ENCODE measurements at places on chromosomes 6 and 20.

- DNase-seq, result no peak
Observed at GRCh38 chr6:124714728-124715127, 247.5 kb upstream of the RNF217 start.

DNA sequence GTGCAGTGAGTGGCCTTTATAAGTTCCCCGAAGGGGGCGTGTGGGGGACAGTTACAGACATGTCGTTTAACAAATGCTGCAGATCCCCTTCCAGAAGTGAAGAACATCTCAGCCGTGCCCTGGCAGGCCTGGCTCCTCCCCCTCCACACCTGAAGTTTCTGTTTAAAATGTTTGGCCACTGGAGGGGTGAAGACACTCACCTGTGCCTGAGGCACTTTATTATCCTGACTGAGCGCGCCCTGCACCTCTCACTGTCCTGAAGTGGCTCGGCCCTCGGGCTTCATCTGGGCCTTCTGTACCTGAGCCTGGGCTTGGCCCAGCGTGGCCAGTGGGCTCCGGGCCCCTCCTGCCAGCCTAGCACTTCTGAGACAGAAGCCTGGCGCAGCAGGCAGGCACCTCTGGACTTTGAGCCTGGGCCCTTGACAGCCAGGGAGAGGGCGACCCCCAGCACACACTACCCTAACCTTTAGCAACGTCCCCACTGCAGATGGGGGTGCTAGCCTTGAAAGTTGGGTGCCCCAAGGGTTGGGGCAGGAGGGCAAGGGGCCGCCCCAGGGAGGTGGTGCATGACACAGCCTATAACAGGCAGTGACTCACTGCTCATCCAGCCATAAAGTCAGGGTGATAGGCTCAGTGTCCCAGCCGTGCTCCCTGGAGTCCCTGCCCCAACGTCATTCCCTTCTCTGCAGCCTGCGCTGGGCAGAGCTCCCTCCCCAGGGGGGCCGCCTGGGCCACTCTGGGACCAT is 13.6 kb upstream of the GATA5 start:
- no peak for DNase-seq

DNA sequence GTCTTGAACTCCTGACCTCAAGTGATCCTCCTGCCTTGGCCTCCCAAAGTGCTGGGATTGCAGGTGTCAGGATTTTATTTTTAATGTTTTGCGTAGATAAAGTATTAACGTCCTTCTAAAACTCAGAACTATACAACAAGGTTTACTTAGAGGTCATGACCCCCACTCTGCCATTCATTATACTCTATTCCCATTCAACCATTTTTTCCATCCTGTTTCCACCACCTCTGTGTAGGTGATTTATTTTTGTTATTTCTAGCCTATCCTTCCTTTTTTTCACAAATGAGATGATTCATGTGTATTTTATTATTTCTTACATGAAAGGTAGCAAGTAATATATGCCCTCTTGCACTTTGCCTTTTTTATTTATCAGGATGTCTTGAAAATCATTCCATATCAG is 138.1 kb downstream of the FARS2 start:
- DNase-seq, result no peak

DNA sequence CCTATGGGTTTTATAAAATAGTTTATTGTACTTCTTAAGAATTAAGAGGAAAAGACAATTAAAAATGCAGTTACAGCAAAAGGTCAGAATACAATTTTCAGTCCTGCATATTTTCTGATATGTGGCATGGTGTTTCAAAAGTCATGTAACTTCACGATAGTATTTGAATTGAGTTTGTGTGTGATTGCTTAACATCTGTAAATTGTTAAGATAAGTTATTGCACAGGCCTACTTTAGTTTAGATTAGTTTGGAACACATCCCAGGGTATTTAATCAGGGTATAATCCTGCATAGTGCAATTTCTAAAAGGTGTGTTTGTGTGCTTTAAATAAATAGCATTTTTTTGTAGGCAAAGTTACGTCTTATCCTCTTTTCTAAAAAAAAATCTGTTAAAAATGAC is 289.6 kb downstream of the RIMS1 start:
- DNase-seq, result no peak

GRCh38 chr6:44072959-44073611 is 54.2 kb downstream of the MRPL14 start:
- peak; percentile 69 for DNase-seq

- no peak for DNase-seq
Observed at GRCh38 chr6:5684320-5685053, 322.2 kb downstream of the NRN1 start.

DNA sequence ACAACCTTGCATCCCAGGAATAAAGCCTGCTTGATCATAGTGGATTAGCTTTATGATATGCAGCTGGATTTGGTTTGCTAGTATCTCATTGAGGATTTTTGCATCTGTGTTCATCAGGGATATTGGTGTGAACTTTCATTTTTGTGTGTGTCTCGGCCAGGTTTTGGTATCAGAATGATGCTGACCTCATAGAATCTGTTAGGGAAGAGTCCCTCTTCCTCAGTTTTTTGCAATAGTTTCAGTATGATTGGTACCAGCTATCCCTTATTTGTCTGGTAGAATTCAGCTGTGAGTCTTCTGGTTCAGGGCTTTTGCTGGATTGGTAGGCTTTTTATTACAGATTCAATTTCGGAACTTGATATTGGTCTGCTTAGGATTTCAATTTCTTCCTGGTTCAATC is 132.5 kb downstream of the ZFAND3 start:
- DNase-seq, result no peak

DNA sequence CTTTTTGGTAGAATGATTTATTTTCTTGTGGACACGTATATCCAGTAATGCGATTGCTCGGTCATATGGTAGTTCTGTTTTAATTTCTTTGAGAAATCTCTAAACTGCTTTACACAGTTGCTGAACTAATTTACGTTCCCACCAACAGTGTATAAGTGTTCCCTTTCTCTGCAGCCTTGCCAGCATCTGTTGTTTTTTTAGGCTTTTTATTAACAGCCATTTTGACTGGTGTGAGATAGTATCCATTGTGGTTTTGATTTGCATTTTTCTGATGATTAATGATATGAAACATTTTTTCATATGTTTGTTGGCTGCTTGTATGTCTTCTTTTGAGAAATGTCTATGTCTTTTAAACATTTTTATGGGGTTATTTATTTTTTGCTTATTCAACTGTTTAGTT is 196.7 kb downstream of the MOXD1 start:
- DNase-seq, result no peak

GRCh38 chr20:46814366-46815232 is 80.0 kb upstream of the EYA2 start:
- DNase-seq, result no peak

GRCh38 chr6:55497694-55498093 is 81.3 kb downstream of the HMGCLL1 start:
- no peak for DNase-seq

DNA sequence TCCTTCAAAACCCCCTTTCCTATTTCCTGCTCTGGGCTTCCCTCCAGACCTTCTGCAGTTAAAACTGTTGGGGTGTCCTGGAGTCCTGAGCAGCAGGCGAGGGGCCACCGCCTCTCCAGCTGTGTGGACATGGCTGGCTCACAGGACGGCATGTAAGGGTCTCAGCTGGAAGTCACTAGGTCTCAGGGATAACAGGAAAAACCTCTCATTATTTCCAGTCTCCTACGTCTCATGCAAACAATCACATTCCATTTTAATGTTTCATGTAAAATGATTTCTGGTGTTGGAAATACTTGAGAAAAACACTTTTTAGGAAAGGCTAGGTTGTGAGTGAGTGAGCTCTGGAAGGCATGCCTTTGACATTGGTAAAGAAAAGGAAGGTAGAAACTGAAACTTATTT is 158.7 kb downstream of the SCML4 start:
- DNase-seq, result no peak
